Upper lobe of right lung (tissue), 1 donor: ENCODE measurements at places on chromosomes 5 and 9. TPM values are rescaled to one million over a fixed set of nuclear protein-coding genes. Genes with fewer than 3 reads are reported as not detected.

The PCDHB15 gene
- 2.5 TPM for total RNA-seq

The TSLP gene
- total RNA-seq, result 1.7 TPM

The AMACR gene
- 9.1 TPM for total RNA-seq

The AGXT2 gene
- not detected for total RNA-seq

The BTNL3 gene
- total RNA-seq, result not detected

The ASPN gene
- 7.5 TPM for total RNA-seq

The ADAMTS2 gene
- total RNA-seq, result 16.4 TPM

The RNF180 gene
- total RNA-seq, result 14.0 TPM

The GPRIN1 gene
- total RNA-seq, result 1.4 TPM

The KIF12 gene
- total RNA-seq, result 6.2 TPM

The SVEP1 gene
- total RNA-seq, result 88.1 TPM

The C6 gene
- 0.69 TPM for total RNA-seq

The KCNV2 gene
- total RNA-seq, result not detected

The OR1Q1 gene
- total RNA-seq, result not detected

The FOXD4 gene
- 0.75 TPM for total RNA-seq

The CCDC112 gene
- 6.6 TPM for total RNA-seq

The RANBP3L gene
- total RNA-seq, result 7.1 TPM

The CYFIP2 gene
- 37.1 TPM for total RNA-seq

The ACOT12 gene
- total RNA-seq, result not detected

The RHOBTB3 gene
- total RNA-seq, result 54.2 TPM

The CCNJL gene
- total RNA-seq, result 16.6 TPM

The FBP2 gene
- not detected for total RNA-seq
